Karpas-422 (cell line): ENCODE measurements at places on chromosomes 7 and 10.

DNA sequence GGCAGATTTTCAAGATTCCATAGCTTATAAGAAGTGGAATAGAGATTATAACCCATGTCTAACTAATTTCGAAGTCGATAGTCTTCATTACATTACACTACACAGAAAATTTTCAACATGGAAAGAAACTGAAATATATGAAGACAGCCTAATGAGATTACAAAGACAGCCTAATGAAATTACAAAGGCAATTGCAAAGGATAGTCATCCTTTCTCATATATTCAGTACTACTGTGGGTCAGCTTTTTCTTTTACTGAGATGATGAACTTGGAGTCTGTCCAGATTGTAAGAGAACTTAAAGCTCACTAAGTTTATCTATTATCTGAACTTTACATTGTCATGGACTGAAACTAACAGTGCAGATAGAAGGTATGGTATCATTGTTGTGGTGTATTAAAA is 304.4 kb upstream of the MBL2 start:
- DNase-seq: no peak

GRCh38 chr7:46649876-46650275 is 728.8 kb upstream of the IGFBP3 start:
- no peak for DNase-seq

DNA sequence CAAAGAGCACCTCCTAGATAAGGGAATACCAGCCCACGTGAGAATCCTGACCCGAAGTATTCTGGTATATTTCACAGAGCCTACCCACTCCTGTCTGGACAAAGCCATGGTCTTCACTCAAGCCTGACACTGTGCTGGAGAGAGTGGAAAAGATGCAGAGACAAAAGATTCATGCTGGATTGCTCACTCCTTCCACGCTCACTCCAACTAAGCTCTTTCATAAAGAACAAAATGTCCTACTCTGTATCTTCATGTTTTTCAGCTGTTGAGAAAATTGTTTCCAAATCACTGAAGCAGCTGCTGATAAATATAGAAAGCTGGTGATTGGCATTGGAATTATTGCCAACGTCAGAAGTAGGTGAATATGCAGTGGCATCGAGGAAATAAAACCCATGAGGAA is 106.0 kb downstream of the ABLIM1 start:
- DNase-seq: no peak

- DNase-seq: no peak
Measured at GRCh38 chr7:155459700-155460461, 2.0 kb downstream of the EN2 start.

DNA sequence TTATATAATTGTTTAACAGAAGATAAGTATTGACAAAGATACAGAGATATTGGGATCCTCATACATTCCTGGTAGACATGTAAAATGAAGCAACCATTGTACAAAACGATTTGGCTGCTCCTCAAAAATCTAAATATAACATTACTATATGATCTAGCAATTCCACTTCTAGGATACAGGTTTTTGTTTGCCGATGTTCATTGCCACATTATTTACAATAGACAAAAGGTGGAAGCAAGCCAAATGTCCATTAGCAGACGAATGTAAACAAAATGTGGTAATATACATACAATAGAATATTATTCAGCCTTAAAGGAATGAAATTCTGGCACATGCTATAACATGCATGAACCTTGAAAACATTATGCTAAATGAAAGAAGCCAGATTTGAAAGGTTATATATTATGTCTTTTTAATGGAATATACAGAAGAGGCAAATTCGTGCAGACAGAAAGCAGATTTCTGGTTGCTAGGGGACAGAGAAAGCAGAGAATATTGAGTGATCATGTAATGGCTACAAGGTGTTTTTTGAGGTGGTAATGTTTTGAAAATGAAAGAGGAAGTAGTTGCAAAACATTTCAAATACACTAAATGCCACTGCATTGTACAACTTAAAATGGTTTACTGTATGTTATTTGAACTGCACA is 44.9 kb downstream of the POLR1F start:
- DNase-seq: no peak

GRCh38 chr10:114823077-114823463 is 1.5 kb downstream of the FHIP2A start:
- no peak for DNase-seq

- DNase-seq: no peak
Measured at GRCh38 chr10:114300036-114300645, 61.1 kb downstream of the VWA2 start.

- DNase-seq: peak; percentile 41
Measured at GRCh38 chr10:106571192-106571946, 593.1 kb downstream of the SORCS1 start.

GRCh38 chr7:135706858-135707569 is 21.0 kb downstream of the SLC13A4 start:
- no peak for DNase-seq
